Stimulated activated CD4-positive, alpha-beta T cell treated with anti-CD3 and anti-CD28 coated beads, Interleukin-1b, Interleukin-23, amount 100 ng/mL, for 1 hour (primary cell): ENCODE measurements at places on chromosomes 4 and X.

DNA sequence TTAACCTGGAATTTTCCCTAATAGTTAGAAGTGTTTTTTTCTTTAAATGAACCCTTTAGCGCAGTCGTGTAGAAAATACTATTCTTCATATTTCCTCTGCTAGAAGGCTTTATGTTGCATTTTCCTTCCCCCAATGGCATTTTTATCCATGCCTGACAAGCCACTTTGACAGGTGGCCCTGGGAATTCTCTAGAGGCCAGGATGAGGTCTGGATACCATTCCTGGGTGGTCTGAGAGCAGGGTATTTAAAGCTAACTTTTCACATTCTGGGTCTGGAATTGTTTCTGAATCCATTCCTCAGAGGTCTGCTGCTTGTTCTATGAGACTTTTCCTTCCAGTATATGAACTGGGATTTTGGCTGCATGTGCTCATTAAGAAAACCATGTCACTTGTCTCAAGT is 31.2 kb upstream of the PDGFRA start:
- DNase-seq = no peak

DNA sequence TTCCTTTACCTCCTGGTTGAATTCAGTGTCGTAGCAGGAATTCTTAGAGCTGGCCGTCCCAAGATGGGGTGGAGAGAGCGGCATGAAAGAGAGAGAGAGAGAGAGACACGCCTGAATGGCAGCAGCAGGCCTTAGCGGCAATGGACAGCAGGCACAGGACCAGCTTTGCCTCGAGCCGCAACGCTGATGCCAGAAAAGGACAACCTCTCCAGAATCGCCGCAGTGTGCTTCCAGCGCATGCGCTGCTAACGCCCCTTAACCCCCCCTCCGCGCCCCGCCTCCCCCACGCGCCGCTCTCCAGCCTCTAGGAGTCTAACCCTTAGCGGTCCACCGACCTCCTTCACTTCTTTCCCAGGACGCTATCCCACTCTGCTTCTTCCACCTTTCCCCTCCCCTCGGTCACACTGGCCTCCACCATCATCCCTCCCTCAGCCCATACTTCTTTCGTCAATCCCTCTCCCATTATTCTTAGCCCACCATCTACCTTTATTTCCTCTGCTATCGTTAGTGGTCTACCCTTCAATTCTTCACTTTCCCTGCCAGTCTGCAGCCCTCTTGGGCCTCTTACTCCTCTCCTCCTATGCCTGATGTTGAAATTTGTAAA is 10.5 kb upstream of the ZCCHC13 start:
- peak; percentile 19 for DNase-seq

- DNase-seq = no peak
Measured at GRCh38 chr4:48033825-48034413, 17.3 kb downstream of the NIPAL1 start.

- DNase-seq = no peak
Measured at GRCh38 chr4:163920426-163920825, 425.9 kb downstream of the TMA16 start.

- DNase-seq = no peak
Measured at GRCh38 chr4:110085131-110085530, 113.3 kb downstream of the ELOVL6 start.

GRCh38 chrX:103498786-103499185 is 20.5 kb downstream of the RAB40A start:
- DNase-seq = no peak

DNA sequence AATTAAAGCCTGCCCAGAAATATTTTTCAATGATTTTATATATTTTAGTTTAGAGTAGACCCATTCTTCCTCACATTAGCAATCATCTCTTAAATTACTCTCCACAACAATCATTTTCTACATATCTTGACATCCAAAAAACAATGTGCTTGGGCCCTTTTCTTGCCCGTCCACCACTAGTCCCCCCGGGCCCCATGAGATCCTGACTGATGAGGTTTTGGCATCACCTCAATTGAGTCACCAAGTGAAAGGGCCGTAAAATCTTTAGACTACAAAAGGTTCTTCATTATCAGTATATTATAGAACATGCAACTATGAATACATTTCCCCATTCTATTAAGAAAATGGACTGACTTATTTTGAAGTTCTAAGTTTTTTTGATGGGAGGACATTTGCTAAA is 4.0 kb upstream of the CDKL2 start:
- no peak for DNase-seq

GRCh38 chr4:163702736-163703135 is 208.2 kb downstream of the TMA16 start:
- no peak for DNase-seq

GRCh38 chrX:129930941-129931410 is 25.0 kb downstream of the UTP14A start:
- DNase-seq = no peak

GRCh38 chr4:141121101-141121500 is 12.2 kb downstream of the RNF150 start:
- no peak for DNase-seq

DNA sequence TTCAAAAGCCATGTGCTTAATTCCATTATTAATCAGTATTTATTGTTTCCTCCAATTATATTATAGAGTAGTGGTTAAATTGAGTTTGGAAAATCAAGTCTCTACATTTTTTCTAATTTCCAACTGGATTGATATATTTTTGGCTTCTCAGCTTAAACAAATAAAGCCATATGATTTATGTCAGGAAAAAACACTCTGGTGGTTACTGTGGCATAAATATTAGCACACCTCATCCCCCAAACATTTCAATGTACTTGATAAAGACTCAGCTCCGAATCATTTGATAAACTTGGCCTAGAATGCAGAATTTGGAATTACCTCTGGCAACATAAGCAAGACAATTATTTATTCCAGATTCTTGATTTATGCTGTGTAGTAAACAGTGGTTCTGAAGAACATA is 2313.8 kb downstream of the ARAP2 start:
- no peak for DNase-seq

- no peak for DNase-seq
Measured at GRCh38 chrX:150212672-150213480, 150.2 kb upstream of the MAMLD1 start.

GRCh38 chrX:54413753-54414152 is 26.5 kb upstream of the TSR2 start:
- no peak for DNase-seq

GRCh38 chr4:154660052-154660451 is 47.6 kb upstream of the FGG start:
- no peak for DNase-seq

- no peak for DNase-seq
Measured at GRCh38 chr4:46975812-46976553, 17.4 kb downstream of the GABRA4 start.

- no peak for DNase-seq
Measured at GRCh38 chr4:33974270-33974669, 2270.0 kb downstream of the ARAP2 start.

DNA sequence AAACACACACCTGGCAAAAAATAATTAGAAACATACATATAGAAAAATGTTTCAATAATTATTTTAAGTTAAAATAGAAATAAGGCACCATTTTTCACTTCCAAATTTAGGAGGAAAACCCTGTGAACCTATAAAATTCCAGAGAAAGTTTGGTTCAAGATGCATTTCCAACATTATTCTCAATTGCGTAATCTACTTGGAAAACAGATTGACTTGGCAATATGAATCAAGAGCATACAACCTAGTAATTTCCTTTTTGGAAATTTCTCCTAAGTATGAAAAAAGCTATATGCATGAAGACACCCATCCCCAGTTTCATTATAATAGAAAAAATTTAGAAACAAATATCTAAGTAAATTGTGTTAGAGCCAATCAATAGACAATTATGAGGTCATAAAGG is 242.9 kb downstream of the IQCM start:
- DNase-seq = no peak

DNA sequence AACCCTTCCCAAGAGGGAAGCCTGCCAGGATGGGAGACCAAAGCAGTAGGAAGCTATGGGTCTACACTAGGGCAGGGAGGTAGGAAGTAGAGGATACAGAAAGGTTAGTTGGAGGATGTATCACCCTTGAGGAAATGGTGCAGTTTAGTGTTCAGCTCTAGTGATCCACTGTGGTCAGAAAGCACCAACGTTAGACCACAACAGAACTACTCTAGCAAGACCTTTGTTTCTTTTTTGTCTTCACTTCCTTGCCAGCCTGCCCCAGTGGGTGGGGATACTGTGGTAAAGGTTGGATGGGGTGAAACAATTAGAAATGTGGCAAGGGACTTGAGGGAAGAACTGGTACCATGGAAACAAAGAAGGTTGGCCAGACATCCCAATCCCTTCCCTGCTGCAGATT is 83.3 kb downstream of the DDIT4L start:
- no peak for DNase-seq

DNA sequence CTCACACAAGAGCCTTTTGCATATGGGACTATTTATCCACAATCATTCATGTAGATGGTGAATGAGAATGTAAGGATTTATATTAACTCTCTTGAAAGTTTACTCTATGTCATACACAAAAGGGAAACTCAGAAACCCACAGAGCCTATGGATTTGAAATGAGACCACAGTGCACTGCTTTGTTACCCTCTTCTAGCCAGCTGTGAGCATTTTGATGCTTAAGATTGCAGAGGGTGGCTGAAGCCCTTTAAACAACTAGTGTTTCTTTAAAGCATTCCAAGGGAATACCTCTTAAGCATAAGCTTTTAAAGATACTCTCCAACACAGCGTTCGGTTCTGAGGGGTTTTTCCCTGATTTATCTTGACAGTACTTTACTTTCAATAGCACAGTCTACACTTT is 113.9 kb downstream of the NKX6-1 start:
- no peak for DNase-seq

DNA sequence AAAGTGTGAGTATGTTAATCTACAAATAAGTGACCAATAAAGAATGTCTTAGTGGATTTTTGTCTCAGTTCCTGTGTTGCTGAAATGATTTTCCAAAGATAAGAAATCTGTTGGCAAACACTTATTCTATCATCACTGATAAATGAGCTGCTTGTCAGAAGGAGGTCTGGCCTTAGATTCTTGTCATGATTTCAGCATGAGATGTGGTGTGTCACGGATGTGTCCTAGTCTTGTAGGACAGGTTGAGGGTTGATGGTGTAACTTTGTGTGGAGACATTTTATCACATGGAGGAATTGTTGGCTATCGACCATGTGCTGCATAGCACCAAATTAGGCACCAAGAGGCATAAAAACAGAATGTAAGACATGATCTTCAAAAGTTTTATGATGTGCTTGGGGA is 31.8 kb upstream of the LIMCH1 start:
- no peak for DNase-seq

- no peak for DNase-seq
Measured at GRCh38 chr4:31807036-31807435, 1086.9 kb downstream of the PCDH7 start.

- DNase-seq = no peak
Measured at GRCh38 chr4:42050516-42051249, 60.4 kb downstream of the SLC30A9 start.

DNA sequence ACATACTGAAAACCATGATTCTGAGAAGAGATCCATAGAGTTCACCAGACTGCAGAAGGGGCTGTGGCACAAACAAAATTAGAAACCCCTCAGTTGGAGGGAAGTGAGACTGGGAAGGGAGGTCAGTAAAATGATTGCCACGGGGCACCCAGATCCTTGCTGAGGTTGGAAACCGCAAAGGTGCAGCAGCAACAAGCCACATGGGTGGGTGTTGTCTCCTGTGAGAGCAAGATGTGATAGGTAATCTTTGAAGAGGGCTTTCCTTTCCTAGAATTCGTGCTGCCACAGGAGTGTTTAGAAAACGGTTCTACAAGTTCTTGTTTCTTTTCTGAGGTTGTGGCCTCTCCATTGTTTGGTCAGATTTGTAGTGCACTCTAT is 85.5 kb downstream of the NFKB1 start:
- DNase-seq = no peak

GRCh38 chr4:155646001-155646400 is 20.6 kb upstream of the GUCY1A1 start:
- no peak for DNase-seq

DNA sequence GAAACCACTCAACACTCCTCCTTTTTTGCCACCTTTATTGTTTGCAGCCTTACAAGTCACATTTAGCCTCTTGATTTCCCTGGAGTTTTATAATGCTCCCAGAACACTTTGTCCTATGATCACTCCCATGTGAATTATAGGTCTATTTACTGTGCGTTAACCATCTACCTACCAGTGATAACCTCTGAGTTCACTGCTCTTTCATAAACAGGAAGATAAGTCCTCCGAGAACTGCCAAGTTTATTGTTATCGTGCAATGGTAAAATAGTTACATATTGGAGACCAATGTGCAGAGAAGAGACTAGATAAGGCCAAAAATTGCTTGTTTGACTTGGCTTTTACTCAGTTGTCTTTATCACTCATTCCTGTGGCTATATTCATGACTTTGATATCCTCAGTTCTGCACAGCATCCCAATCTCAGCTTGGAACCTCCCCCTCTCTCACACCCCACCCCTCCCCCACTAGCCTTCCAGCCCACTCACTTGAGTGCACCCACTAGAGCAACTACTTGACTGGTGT is 12.9 kb upstream of the NUDT9 start:
- DNase-seq = no peak

GRCh38 chrX:24647257-24648058 is at the start of gene PCYT1B:
Gene PCYT1B (minus strand): TSS chrX:24647347. CDS start chrX:24647105, 242 bp downstream.
- no peak for DNase-seq

- no peak for DNase-seq
Measured at GRCh38 chrX:31604629-31605221, 532.9 kb upstream of the FTHL17 start.

- no peak for DNase-seq
Measured at GRCh38 chr4:82484996-82485783, 54.8 kb downstream of the ENOPH1 start.

- DNase-seq = no peak
Measured at GRCh38 chr4:151658959-151659600, 101.7 kb downstream of the GATB start.

DNA sequence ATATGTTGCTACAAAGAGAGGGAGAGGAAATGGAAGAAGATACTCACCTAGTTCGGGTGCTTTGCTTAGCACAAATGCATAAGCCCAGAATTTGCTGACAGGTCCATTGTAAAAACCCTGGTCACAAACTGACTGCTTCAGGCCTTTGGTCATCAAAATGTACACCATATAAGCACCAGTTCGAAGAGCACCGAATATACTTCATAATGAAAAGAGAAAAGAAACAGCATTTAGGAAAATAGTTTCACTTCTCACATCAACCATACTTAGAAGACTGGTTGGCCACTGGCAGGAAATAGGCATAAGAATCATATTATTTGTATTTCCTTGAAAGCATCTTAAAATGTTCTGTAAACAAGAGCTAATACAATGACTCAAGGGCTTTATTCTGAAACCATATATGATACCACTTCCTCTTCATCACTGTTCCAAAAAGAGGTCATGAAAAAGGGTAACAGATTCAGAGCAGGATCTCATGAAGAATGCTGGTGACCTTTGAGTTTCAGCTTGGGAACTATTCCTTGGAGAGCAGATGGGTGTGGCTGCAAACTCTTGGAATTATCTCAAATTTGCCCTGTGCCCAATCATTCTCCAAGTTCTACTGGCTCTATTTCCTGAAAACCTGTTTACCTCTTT is 138.7 kb downstream of the ELOVL6 start:
- DNase-seq = no peak
